ENCODE measurements at places on chromosomes 1 and 21. TPM values are rescaled to one million over a fixed set of nuclear protein-coding genes. Genes with fewer than 3 reads are reported as not detected.

Gene RNF11
- total RNA-seq, result 141 TPM

Gene S100A6
- 461 TPM for total RNA-seq

Gene PDC
- total RNA-seq, result not detected

Gene C1orf226
- 3.3 TPM for total RNA-seq

Gene FCGR3B
- total RNA-seq, result not detected
